ENCODE measurements at places on chromosomes 11 and 22.

- DNase-seq, result no peak
These were observed 907 bp downstream of the SLC15A3 start for GRCh38 chr11:60950933-60951605.

GRCh38 chr11:104803776-104804175, 94.5 kb downstream of the CASP12 start:
- DNase-seq, result no peak

GRCh38 chr22:45207533-45207932, 33.2 kb downstream of the KIAA0930 start:
- DNase-seq, result no peak

GRCh38 chr11:104152941-104153505, 10.9 kb downstream of the PDGFD start:
- DNase-seq, result no peak

GRCh38 chr11:128458321-128458720, 129.0 kb downstream of the ETS1 start:
- DNase-seq, result no peak

- DNase-seq, result no peak
These were observed 26.9 kb downstream of the MICAL3 start for GRCh38 chr22:17997456-17997855.

DNA sequence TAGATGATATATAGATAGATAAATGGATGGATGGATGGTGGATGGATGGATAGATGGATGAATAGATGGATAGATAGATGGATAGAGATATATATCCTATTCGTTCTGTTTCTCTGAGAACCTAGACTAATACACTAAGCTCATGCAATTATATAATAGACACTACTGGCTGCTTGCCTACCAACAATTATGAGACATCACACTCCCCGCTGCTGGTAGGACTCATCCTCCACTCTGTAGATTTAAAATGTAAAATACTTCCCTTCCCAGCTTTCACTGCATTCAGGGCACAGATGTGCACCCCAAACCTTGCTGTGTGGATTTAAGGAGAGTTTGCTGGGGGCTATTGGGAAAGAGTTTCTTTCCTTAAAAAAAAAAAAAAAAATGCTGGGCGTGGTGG, 28.3 kb upstream of the RCN1 start:
- DNase-seq, result no peak
